Activated CD4-positive, alpha-beta T cell treated with anti-CD3 and anti-CD28 coated beads, Interleukin-2, amount 50 U/mL, for 24 hours (primary cell): ENCODE measurements at places on chromosomes 5 and 9.

DNA sequence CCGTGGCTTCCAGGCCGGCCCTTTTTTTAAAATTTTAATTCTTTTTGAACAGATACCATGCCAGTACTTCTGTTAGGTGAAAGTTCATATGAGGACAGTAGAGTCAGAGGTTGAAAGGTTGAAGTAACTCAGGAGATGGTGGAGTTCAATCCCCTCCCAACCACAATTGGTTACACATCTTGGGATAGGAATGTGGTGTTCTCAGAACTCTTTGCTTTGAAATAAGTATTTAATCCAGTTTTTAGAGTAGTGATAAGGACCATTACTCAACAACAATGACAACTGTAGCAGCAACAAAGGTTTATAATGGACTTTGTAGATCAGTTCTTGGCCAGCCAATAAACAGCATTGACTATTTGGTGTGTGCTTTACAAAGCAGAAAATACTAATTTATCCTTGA lies 116.0 kb downstream of the ARHGAP26 start:
- no peak for DNase-seq

- DNase-seq: no peak
These were observed 42.2 kb downstream of the NEURL1B start for GRCh38 chr5:172683264-172683644.

GRCh38 chr5:12659686-12660085 lies 755.4 kb upstream of the CTNND2 start:
- DNase-seq: no peak

- DNase-seq: no peak
These were observed 11.5 kb downstream of the CXXC5 start for GRCh38 chr5:139659695-139660101.

DNA sequence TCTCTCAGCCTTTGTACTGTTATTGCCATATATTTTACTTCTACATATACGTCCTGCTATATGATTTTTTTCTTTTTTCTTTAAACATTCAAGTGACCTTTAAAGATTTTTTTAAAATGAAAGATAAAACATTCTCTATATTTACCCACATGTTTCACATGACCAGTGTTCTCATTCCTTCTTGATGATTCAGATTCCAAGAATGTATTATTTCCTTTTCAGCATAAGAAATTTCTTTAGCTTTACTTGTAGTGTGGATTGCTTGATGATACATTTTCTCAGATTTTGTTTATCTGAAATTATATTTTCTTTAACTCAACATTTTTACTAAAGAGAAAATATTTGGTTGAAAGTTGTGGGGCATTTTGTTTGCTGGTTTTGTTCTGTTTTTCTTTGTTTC lies 792.1 kb downstream of the BRINP1 start:
- no peak for DNase-seq

DNA sequence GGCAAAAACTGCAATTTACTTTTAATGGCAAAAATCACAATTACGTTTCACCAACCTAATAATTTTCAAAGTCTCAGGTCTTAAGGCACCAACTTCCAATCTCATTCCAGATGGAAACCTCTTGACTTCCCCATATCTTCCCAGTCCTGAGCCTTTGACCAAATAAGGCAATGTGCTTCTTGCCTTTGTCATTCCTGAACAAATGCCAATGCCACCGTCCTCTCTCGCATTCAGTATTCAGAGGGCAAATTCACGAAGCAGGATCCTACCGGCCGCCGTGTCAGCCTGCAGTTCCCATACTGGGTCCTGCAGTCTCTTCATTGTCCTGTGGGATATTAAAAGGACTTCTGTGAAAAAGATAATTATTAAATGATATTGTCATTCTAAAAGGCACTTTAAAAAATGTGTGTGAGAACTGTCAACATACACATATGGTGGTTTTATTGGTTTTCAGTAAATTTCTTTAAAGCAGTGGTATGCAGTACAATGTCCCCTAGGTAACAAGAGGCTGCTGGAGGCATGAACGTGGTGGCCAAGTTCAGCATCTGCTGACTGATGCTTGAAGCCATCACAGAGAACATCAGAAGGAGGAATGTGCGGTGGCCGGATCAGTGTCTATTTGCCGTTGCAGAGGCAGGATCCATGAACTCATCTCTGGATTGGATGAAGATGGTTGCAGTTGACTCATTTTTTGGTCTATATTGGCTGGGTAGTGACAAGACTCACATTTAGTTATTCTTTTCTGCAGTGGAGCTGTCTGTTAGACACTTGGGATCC lies 101.4 kb upstream of the IRX4 start:
- no peak for DNase-seq

DNA sequence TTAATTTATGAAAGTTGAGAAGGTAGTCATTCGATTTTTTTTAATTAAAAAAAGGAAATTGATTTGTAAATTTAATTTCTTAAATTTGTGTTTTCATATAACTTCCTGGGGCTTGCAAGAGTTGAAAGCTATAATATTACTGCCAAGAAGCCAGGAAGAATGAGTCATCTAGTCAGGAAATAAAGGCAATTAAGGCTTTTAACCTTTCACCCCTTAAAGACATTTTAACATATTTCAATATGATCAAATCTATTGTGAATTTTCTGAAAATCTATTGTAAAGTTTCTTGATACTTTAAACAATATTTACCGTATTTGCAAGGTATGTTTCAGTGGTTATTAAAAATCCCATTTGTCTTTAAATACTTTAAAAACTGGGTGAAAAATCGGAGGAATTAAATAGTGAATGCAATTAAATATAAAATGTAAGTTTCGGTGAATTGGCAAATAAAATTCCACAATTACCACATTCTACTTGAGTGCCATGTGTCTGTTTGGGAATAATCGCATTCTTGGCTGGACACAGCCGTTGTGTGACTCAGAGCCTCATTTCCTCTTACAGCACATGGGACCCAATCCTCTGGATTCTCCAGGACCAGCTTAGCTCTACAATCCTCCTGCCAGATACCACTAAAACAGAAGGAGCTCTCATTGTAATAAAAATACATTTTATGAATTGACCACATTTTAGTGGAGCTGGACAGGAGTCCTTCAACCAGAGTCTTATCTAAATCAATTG lies 310.7 kb downstream of the HCN1 start:
- DNase-seq: no peak

GRCh38 chr9:81694541-81694940 lies 5.2 kb upstream of the TLE1 start:
- no peak for DNase-seq

DNA sequence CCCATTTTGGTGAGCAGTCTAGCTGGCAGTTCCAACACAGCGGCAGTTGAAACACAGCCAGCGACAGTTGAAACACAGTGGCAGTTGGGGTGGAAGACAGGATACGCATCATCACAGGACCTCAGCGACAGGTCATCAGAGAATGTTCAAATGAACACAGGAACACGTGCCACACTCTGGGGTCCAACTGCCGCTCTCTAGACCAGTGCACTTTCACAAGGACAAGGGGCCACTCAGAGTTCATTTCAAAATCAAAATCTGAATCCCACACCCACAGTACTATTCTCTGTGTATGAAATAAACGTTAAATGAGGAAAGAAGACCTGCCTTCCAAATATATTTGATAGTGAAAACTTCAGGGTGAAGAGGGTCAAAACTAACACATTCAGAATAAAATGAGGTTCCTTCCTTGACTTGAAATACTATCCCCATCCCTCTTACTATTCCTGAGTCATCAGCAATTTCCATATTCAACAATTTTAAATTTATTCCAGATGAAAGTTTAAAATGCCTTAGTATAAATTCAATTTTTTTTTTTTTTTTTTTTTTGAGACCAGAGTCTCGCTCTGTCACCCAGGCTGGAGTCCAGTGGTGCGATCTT lies 53.0 kb upstream of the SIMC1 start:
- no peak for DNase-seq

DNA sequence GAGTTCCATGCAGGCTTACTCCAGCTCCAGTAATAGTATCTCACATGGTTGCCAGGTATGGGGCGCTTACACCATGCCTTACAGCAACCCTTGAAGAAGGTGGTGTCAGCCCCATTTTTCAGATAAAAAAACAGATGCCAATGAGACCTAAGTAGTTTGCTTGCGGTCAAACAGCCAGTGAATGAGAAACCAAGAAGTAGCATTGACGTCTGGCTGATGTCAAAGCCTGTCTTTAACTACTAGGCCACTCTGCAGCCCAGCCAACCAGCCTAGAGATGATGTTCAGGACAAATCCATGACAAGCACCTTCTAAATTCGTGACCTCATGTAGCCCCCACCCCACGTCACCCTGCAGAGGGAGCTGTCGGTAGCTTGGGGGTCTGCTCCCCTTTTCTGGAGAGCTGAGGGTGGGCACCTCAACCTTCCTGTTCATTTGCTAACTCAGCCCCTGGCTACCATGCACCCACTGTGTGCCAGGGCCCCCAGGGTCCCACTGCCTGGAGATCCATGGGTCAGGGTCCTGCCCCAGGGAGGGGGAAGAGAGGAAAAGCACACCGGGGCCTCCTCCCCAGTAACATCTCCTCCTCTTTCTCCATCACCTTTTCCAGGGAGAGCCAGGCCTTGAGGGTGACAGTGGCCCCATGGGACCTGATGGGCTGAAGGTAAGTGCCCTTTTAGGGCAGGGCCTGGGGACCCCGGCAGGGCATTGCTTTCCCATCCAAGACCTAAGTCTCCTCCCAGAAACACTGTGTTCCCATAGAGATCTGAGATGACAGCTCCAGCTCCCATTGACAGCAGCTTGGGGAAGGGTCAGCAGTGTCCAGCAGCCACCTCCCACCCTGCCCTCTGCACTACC lies 52.5 kb upstream of the ORM1 start:
- no peak for DNase-seq

- no peak for DNase-seq
These were observed 535.6 kb downstream of the SPOCK1 start for GRCh38 chr5:136963504-136963903.

DNA sequence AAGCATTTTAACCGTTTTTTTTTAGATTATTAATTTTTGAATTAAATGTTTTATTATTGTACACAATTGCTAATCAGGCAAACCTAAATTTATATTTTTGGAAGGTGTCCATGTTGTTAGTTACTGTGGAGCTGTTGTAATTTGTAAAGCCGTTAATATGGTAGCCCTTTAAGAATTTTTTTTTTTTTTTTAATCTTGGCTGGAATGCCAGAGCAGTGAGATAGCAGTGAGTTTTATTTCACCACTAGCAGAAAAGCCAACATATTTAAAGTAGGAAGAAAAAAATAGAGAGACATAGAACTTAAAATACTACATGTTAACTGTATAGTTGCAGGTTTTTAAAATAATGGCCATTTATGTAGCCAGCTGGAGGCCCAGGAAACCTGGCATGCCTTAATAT lies 35.3 kb upstream of the RNF20 start:
- no peak for DNase-seq

DNA sequence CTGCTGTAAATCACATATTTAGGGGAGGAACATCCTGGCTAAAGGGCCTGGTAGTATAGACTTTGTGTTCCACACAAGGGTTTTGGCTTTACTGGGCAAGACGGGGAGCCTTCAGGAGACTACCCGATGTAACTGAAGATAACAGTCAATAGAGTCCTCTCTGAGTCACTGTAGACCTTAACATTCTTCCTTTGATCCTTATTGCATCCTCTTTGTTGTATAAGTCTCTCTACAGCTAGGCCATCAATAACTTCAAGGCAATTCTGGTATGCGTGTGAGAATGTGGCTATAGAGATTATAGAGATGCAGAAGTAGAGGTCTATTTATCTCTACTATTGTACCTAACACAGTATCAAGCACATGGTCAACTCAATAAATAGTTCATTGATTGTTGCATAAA lies 67.3 kb upstream of the STK32A start:
- DNase-seq: no peak

DNA sequence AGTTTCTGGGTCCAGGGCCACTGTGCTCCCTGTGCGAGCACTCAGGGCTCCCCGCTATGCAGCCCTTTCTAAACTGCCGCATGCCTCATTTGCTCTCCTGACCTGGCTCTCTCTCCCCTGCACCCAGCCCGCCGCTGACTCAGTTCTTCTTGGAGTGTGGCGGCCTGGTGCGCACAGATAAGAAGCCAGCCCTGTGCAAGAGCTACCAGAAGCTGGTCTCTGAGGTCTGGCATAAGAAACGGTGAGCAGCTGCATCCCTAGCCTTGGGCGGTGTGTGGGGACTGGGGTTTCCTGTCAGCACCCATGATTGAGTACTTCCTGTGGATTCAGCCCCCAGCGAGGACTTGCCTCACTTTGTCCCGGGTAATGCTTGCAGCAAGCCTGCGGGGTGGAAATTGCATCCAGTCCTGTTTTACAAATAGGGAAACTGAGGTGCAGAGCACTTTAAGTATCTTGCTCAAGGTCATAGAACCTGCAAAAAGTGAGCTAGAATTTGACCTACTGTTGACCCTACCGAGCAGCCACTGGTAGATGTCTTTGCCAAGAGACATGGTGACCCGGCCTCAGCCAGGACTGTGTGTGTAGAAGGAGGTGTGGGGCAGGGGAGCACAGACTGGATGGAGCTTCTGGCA lies 27.9 kb downstream of the USP20 start:
- DNase-seq: no peak

DNA sequence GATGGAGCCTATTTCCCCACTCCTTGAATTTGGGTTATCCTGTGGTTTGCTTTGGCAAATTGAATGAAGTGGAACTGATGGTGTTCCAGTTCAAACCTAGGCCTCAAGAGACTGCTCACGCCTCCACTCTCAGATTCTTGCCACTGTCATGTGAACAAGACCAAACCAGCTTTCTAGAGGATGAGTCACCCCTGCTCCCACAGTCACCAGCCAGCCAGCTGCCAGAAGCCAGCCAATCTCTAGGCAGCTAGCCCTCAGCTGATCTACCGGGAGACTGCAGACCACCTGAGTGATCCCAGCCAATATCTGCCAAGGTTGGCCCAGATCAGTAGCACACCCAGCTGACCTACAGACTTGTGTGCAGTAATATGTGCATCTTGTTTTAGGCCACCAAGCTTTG lies 300.6 kb downstream of the TMEM38B start:
- no peak for DNase-seq

DNA sequence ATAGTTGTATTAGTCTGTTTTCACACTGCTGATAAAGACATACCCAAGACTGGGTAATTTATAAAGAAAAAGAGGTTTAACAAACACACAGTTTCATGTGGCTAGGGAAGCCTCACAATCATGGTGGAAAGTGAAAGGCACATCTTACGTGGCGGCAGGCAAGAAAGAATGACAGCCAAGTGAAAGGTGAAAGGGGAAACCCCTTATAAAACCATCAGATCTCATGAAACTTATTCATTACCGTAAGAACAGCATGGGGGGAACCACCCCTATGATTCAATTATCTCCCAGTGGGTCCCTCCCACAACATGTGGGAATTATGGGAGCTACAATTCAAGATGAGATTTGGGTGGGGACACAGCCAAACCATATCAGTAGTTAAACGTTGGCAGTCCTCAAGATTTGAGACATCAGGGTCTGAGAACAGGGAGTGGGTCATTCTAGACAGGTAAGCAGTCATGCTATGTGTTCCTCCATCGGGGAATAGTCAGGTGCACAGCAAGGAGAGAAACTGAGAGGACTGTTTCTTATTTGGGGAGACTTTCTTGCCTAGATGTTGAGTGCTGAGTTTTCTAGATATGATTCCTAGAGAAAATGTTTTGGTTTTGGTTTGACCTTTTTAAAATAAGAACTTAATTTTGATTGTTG lies 45.8 kb upstream of the ENTREP1 start:
- no peak for DNase-seq

- DNase-seq: no peak
These were observed 86.5 kb upstream of the FSTL4 start for GRCh38 chr5:133698646-133699526.
